ENCODE measurements at places on chromosomes 5 and 9. TPM values are rescaled to one million over a fixed set of nuclear protein-coding genes. Genes with fewer than 3 reads are reported as not detected.

Gene RXRA
- total RNA-seq: 129 TPM

- no peak for DNase-seq
Measured at GRCh38 chr9:127555840-127556820, 55.9 kb upstream of the STXBP1 start.

DNA sequence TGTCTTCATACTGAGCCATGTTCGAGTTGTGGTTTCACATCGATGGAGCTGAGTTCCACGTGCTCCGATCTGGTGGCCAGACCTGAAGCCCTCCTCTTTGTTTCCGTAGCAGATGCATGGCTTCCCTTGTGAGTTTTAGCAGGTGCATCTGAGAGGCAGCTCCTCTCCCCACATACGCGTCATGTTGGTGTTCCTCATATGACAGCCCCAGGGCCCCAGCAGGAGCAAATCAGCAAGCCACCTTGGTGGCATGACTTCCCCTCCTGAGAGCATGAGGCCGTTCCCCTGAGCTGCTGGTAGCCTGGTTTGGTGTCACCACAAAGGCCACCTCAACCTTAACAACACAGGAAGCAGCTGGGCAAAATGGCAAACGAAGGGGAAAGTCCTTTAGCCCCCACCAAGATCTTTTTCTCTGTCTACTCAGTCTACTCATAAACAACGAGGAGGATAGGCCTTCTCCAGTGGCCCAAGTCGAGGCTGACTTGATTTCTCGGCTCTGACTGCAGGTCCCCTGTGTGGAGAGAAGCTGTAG, 5.9 kb downstream of the CYFIP2 start:
- DNase-seq: no peak

DNA sequence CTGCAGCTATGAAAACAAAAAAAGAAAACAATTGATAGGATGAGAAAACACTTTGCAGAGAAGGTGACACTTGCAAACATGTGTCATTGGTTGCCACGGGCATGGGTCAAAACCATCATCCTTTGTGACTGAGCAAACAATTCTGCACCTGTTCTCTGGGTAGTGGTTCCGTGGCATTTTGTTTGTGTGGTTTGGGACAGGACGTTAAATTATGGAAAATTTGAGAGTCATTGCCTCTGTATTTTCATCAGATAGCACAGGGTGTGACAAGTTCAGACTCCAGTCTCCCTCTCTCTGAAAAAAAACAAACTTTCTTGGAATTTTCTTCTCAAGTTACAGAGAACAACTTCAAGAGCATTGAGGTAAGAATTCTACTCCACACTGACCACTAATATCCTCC, 113.4 kb upstream of the HMHB1 start:
- no peak for DNase-seq

- no peak for DNase-seq
Measured at GRCh38 chr9:116656501-116656971, 30.6 kb upstream of the TRIM32 start.

Data from mesenteric fat pad (tissue), 1 donor.